CD4-positive, alpha-beta T cell treated with Interleukin-15 for 4 hours (primary cell): ENCODE measurements at places on chromosomes 6 and 20.
A peak's percentile ranks its signal among the peaks of the same experiment; 100 is the strongest.

- no peak for DNase-seq
These were observed 83.0 kb downstream of the WDR27 start for GRCh38 chr6:169618526-169619490.

DNA sequence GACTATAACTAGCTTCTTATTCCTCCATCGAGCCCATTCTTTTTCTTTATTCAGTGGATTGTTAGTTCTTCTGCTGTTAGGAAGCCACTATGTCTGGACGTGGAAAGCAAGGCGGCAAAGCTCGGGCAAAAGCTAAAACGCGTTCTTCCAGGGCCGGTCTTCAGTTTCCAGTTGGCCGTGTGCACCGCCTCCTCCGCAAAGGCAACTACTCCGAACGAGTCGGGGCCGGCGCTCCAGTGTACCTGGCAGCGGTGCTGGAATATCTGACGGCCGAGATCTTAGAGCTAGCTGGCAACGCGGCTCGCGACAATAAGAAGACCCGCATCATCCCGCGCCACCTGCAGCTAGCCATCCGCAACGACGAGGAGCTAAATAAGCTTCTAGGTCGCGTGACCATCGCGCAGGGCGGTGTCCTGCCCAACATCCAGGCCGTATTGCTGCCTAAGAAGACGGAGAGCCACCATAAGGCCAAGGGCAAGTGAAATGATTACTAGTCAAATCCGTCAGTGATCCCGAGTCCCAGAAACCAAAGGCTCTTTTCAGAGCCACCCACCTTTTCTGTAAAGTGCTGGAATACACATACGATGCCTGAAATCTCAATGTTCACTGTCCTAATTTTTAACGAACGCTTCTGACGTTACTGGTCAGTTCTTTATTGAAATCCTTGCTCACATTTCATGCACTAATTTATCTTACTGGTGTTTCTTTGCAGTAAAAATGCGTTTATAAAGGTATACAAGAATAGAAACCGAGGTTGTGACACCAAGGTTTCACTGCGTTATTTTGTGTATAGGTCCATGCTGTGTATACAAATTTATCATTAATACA, 129.9 kb downstream of the HFE start:
- DNase-seq = peak; percentile 68

DNA sequence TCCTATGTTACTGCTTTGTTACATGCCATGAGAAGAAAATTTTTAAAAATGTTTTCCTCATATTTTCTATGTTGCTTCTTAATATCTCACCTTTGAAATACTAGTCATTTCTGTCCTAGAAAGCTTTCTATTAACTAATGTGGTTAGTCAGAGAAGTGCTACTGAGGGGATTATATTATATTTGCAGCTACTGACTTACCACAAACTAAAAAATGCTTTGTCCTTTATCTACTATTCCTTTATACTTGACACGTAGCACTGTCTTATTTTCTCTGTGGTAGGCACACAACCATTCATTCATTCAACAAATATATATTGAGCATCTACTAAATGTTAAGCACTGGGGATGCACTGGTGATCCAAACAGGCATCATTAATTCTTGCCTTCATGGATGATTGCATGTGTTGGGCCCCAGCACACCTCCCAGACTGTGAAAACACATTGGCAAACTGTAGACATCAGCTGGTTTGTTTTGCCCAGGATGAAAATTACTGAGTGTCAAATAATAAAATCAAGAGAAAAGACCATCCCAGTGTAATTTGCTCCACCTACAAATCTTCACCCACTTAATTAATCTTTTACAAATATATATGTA, 10.7 kb upstream of the MLIP start:
- DNase-seq = no peak

GRCh38 chr6:96811136-96811535, 26.1 kb downstream of the GPR63 start:
- DNase-seq = no peak

- DNase-seq = no peak
These were observed 4.5 kb upstream of the RAB44 start for GRCh38 chr6:36692861-36693702.

- no peak for DNase-seq
These were observed 68.1 kb upstream of the RNF146 start for GRCh38 chr6:127198549-127198948.

- no peak for DNase-seq
These were observed 2.8 kb downstream of the EZR start for GRCh38 chr6:158816329-158816728.

DNA sequence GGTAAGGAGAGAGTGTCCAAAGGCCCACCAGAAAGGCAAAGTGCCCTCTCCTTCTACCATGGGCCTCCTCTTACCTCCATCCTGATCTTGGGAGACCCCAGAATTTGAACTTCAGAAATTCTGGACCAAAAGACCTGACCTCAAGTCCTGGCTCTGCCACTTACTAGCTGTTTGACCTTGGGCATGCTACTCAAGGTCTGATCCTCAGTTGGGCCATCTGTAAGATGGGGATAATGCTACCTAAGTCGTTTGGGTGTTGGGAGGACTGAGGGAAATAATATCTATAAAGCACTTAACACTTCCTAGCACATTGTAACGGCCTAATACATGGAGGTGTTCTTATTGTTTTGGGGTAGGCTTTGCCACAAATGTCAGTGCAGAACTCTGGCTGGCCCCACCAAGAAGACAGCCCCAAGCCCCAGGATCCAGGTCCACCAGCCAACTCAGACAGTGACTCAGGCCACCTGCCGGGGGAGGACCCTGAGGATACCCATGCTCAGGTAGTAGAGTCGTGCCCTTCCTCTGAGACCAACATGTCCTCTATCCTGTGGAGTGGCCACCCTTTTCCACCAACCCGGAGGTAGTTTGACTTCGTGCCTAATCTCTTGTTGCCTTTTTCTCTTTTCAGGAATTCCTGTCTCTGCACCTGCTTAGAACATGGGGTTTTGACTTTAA, 2.7 kb downstream of the PRICKLE4 start:
- no peak for DNase-seq

DNA sequence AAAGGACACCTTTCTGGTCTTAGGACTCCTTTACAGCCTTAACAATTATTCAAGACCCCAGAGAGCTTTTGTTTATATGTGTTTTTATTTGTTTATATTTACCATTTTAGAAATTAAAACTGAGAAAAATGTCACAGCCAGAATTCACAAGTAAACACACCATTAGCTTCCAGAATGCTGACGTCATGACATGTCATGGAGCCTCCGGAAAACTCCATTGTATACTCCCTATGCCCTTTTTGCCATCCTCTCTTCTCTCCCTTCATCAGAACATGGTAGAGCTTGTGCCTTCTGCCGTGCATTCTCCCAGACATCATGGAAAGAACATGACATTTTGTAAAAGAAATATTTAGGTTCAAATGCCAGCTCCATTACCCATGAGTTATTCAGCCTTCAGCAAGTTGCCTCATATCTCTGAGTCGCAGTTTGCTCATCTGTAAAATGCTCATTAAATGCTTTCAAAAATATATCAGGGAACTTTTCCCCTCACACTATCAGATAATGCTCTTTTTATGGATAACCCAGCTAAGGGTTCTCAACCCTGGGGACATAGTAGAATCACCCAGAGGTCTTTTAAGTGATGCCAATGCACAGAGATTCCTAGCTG, 27.8 kb downstream of the TNFAIP3 start:
- no peak for DNase-seq

DNA sequence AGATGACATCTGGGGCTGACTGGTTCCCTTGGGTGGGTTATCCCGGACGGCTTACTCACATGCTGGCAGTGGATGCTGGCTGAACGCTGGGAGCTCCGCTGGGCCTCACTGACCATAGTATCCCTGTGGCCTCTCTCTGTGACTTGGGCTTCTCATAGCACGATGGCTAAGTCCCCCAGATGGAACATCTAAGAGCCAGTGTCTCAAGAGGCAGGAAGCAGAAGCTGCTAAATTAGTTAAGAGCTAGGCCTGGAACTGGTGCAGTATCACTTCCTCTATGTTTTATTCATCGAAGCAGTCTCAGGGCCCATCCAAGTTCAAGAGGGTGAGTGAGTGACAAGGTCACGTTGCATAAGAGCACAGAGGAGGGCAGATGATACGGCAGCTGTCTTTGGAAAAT, 116.5 kb upstream of the LAMP5 start:
- no peak for DNase-seq

DNA sequence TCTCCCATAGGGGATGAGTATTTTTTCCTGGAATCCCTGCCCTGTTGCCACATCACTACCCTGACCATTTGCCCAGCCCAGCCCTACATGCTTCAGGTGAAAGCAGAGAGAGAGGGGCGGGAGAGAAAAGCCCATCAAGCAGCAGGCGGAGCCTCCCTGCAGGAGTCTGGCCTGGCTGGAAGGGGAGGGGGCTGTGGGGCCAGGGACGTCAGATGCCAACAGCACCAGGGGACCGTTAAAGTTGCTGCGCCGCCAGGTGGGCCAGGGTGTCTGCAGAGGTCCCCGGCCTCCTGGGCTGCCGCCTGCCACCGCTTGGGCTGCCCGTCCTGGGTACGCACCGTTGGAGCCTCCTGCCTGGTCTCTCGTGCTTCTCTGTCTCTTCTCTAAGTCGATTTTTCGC, 757 bp upstream of the R3HDML start:
- DNase-seq = no peak

DNA sequence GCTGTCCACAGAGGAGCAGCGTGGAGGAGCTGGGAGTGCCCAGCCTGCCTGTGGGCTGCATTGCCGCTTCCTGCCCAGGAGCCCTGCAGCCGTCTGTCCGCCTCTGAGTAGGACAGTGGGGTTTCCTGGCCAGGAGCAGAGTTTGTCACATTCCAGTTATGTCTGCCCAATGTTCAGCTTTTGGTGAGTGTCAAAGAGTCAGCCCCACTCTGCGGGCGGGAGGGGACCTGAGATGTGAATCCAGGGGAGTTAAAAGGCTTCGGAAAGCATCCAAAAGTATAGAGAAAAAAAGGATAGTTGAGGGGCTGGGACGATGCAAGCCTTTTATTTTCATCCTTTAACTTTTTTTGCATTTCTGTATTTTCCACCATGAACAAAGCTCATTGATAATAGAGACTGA, 7.2 kb upstream of the GATA5 start:
- DNase-seq = no peak

GRCh38 chr6:143784316-143784715, 58.8 kb upstream of the LTV1 start:
- DNase-seq = no peak
